ENCODE measurements at places on chromosomes 5 and 9. TPM values are rescaled to one million over a fixed set of nuclear protein-coding genes. Genes with fewer than 3 reads are reported as not detected.

DNA sequence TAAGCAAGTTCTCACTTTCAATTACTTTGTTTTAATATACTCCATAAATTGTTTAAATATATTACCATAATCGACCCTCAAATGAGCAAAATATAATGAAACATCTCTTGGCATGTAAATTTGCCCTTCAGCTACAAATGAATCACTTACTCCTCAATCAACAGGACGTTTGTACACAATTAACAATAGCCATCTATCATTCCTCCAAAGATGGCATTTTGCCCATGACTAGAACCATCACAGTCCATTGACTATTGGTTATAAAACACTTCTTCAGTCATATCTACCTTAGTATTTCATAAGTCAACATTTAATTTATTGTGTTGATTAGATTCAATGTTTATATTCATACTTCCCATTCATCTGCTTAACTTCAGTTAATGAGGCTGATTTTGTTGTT lies 127.2 kb downstream of the CTNND2 start:
- no peak for DNase-seq

- DNase-seq: no peak
Observed at GRCh38 chr9:110049699-110050450, 158.1 kb downstream of the C9orf152 start.

GRCh38 chr9:110161940-110162339 lies 46.0 kb downstream of the C9orf152 start:
- no peak for DNase-seq

- no peak for DNase-seq
Observed at GRCh38 chr5:157574456-157575380, 857 bp downstream of the ADAM19 start.

DNA sequence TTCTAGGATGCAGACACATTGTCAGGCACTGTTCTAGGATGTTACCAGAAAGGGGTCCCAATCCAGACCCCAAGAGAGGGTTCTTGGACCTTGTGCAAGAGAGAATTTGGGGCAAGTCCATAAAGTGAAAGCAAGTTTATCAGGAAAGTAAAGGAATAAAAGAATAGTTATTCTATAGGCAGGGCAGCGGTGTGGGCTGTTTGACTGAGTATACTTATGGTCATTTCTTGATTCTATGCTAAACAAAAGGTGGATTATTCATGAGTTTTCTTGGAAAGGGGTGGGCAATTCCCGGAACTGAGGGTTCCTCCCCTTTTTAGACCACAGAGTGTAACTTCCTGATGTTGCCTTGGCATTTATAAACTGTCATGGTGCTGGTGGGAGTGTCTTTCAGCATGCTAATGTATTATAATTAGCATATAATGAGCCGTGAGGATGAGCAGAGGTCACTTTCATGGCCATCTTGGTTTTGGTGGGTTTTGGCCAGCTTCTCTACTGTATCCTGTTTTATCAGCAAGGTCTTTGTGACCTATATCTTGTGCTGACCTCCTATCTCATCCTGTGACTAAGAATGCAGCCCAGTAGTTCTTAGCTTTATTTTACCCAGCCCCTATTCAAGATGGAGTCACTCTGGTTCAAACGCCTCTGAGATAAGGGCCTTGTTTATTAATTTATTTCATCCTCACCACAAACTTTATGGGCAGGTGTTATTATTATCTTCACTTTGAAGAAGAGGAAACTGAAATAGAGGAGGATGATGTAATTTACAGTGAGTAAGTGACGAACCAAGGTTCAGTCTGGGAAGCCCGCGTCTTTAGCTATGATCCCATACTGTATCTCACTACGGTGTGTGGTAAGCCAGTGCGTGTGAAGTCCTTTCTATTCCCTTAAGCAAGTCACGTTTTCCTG lies 186.0 kb upstream of the KLF4 start:
- DNase-seq: no peak

DNA sequence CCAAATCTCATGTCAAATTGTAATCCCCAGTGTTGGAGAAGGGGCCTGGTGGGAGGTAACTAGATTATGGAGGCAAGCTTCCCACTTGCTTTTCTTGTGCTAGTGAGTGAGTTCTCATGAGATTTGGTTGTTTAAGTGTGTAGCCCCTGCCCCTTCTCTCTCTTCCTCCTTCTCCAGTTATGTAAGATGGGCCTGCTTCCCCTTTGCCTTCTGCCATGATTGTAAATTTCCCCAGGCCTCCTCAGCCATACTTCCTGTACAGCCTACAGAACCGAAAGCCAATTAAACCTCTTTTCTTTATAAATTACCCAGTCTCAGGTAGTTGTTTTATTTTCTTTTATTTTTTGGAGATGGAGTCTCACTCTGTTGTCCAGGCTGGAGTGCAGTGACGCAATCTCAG lies 18.2 kb upstream of the TXNDC8 start:
- DNase-seq: no peak

GRCh38 chr5:9297134-9297533 lies 248.7 kb downstream of the SEMA5A start:
- DNase-seq: no peak

- no peak for DNase-seq
Observed at GRCh38 chr9:104977580-104977979, 49.6 kb upstream of the ABCA1 start.

The CER1 gene
- not detected for total RNA-seq

The CATSPER3 gene
- 0.08 TPM for total RNA-seq

The PCDHA4 gene
- 0.04 TPM for total RNA-seq

The WNT8A gene
- not detected for total RNA-seq

The TMEM174 gene
- not detected for total RNA-seq

The CLK4 gene
- 9.3 TPM for total RNA-seq

The EFNA5 gene
- total RNA-seq: 8.6 TPM

The MVB12B gene
- 1.4 TPM for total RNA-seq

All from H4 (cell line).